ENCODE measurements at places on chromosomes 7 and 10.

GRCh38 chr7:15557186-15557585 is 4.6 kb downstream of the AGMO start:
- no peak for DNase-seq

GRCh38 chr10:84195044-84195830 is 900 bp downstream of the CDHR1 start:
- DNase-seq, result no peak

DNA sequence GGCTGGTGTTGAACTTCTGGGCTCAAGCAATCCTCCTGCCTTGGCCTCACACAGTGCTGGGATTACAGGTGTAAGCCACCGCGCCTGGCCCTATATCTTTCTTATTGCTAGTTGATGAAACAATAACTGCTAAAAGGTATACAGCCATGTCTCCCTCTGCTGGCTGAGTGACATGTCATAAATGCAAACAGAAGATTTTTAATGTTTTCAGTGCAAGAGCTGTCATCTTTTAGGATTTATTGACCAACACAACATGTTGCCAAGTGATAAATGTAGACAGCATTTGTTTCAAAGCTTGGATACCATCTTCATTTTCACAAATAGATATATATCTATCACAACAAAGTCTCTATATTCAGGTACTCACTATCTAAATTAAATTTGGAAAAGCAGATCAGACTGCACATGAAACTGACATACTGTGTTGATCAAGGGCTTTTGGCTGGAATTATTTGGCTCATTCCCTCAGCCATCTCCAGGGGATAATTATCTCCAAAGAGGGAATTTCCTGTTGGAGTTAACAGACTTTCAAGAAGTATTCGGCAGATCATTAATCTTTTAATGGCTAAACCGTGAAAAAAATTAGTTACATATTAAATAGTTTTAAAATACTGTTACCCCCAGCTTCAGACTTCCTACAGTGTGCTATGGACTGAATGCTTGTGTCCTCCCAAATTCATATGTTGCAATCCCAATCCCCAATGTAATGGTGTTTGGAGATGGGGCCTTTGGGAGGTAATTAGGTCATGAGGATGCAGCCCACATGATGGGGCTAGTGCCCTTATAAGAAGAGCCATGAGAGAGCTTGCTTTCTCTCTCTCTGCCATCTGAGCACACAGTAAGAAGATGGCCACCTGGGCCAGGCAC is 41.3 kb upstream of the SRPK2 start:
- no peak for DNase-seq

- no peak for DNase-seq
Observed at GRCh38 chr7:16098058-16098457, 323.3 kb downstream of the CRPPA start.

DNA sequence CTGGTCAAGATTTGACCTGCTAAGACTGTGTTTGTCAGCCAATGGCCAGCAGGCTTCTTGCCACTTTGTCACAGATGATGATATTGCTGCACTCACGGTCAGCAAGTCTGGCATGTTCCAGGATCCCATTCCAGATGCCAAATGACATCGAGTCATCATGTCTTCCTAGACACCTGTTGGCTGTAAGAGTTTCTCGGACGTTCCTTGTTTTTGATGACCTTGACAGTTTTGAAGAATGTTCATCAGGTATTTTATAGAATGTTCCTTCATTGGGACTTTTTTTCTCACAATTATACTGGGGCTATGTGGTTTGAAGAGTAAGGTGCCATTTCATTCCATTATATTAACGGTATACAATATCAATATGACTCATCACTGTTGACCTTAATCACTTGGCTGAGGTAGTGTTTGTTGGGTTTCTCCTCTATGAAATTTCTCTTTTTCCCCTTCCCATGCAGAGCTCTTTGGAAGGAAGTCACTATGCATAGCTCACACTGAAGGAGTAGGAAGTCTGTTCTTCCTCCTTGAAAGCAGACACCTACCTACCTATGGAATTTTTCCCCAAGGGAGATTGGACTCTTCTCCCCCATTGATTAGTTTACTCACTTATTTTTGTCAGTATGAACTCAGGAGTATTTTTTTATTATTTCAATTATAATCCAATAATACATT is 31.6 kb downstream of the HECW1 start:
- no peak for DNase-seq

All from DMS153 (cell line).